ENCODE measurements at places on chromosomes 3 and 15.

- DNase-seq: no peak
These were observed 23.3 kb upstream of the TMOD3 start for GRCh38 chr15:51806123-51806522.

GRCh38 chr3:9617056-9617455 is 32.2 kb upstream of the MTMR14 start:
- no peak for DNase-seq

DNA sequence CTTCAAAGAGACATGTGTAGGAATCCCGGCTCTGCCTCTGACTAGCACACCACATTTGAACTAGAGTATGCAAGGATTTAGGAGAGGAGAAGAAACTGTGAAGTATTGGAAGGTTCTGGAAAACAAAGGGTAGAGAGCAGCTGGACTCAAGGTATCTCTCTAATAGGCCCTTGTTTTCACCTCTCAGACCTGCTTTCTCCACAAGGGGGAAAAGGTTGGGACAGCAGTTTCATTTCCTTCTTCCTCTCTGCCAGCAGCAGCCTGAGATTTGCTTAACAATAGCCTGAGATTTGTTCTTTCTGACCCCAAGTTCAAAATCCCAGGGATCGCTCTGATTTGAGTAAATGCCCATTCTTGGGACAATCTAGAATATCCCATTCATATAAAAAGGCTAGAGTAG is 430.6 kb upstream of the MCTP2 start:
- DNase-seq: no peak

- DNase-seq: peak; percentile 15
These were observed 123.8 kb downstream of the B3GALNT1 start for GRCh38 chr3:160981217-160981938.

- no peak for DNase-seq
These were observed 38.6 kb downstream of the TRIM71 start for GRCh38 chr3:32856355-32856889.

- no peak for DNase-seq
These were observed 521.1 kb downstream of the NR2F2 start for GRCh38 chr15:96851613-96852012.

DNA sequence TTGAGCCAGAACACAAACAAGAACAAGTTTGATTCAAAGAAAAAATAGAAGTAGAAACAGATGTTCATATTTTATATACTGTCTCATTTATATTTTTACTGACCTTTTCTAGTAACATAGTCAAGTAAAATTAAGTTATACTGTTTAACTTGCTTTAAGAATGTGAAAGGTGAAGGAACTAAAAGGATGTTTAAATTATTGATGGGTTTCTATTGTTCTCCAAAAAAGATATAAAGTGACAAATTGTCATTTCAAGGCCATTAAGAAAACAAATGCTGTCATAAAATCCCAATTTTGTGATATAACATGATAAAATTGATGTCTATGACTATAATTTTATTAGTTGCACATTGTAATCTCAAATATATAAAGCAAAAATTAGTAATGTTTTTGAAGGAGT is 7.3 kb downstream of the GPR149 start:
- no peak for DNase-seq

DNA sequence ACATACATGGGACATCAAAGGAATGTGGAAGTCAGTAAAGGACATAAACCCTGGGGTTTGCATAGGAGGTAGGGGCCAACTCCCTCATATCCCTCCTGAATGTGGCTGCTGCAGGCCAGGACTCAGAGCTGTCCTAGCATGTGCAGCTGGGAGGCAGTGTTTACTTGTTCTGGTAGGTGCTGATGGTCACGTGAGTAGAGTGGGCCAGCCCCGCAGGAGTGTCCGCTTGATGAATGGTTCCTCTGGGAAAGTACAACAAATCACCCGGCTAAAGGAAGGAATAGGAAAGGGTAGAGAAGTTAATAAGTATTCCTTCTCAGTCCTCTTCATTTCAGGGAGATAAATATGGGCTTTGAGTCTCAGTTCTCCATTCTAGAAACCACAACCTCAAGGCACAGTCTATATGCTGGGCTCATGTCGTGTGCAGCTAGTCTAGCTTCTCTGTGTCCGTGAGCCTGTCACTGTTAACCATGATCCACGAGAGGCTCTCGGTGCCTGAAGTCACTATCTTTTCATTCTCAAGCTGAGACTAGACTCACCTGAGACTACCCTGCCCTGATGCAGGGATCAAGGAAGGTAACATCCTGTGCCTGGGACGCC is 17.9 kb downstream of the RIOX2 start:
- no peak for DNase-seq

GRCh38 chr3:30107531-30107930 is 498.9 kb upstream of the TGFBR2 start:
- DNase-seq: no peak

GRCh38 chr3:138271189-138271794 is 58.4 kb downstream of the NME9 start:
- no peak for DNase-seq

- no peak for DNase-seq
These were observed 991 bp upstream of the HIGD1A start for GRCh38 chr3:42805141-42805821.

GRCh38 chr3:21100656-21101359 is 650.2 kb downstream of the ZNF385D start:
- no peak for DNase-seq

DNA sequence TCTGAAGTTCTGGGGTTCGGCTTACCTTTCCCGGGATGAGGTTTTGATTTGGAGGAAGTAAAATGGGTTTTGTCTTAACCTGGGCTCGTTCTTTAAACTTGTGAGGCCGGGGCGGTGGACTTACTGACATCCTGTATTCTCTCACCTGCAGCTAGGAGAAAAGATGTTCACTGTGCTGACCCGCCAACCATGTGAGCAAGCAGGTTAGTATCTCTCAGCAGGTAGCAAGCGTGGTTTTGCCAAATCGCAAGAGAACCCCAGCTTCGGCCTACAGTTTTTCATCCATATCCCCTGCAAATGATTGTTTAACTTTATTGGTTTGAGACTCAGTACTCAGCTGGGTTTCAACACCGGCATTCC is 891 bp downstream of the ENTPD3 start:
- no peak for DNase-seq

DNA sequence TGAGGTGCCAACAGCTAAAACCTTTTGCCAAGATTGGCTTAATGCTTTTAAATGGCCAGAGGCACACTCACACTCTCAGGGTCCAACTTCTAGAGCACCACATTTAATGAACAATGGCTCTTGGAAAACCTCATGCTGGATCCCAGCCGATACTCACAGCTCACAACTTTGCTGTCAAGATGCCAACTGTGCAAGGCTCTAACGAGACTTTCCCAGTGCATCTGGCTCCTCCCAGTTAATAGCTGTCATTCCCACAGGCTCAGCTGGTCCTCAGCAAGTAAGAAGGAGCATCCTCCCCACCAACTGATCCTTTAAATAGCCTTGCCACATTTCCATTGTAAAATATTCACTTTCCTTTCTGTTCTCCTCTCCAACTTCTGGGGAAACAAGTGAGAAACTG is 20.3 kb upstream of the FRMD4B start:
- DNase-seq: no peak

DNA sequence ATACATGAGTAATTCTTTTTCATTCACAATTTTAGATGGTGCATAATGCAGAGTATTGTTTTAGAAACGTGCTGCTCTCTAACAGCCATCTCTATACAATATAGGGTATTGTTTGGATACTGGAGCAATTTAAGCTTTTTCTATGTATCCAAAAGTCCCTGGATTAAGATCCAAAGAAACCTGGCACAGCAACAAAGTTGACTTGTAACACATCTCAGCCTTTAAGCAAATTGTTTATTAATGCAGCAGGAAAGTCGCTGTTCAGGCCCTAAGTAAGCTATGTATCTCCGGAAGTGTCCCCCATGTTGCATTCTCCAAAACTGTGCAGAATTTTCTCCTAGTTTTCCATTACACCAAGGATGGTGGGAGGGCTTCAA is 7.3 kb downstream of the VGLL4 start:
- no peak for DNase-seq

GRCh38 chr15:89149501-89150101 is 61.3 kb downstream of the ABHD2 start:
- DNase-seq: no peak

DNA sequence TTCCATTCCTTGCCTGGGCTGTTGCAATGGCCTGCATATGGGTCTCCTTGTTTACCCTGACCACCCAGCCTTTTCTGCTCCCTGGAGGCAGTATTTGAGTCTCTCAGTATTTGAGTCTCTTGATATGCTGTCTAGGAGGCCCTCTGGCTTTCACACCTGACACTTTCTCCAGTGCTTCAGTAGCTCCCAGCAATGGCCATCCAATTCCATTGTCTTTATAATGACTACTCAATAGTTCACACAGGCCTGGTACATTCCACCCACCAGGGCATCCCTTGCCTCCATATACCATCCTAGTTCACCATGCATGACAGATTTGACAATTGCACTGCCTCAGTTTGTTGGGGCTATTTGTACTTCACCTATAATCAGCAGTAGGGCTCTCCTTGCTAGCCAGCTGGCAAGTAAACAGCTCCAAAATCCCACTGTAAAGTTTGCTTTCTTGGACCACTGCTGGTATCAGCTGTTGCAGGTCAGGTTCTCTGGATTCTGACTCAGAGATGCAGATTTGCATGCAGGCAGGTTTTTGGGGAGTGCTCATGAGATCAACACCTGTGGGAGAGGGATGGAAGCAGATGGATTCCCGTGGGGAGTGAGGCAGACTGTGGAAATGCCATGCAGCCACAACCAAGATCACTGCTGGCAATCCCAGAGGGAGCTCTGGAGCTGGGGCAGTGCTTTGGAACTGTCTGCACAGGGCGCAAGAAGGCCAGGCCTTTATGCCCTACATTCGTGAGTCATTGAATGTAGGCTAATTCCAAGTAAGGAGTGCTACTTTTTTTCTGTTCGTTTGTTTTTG is 19.1 kb upstream of the XIRP1 start:
- DNase-seq: no peak

DNA sequence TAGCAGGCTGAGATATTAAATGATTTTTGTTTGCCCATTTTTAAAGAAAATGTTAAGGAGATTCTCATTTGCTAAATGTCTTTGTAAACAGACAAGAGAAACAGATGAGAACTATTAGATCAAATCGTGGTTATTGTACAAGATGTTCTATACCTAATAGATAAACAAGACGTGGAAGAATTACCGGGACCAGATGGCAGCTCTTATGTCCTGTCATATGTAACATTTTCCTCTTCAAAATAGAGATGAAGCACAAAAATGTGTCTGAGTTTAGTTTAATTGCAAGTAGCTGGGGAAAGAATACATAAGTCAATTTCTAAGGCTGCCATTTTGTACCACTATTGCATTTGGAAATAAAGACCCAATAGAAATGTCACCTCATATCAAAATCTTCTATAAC is 553.7 kb downstream of the TUSC7 start:
- no peak for DNase-seq

GRCh38 chr3:33372218-33373081 is 67.8 kb downstream of the UBP1 start:
- peak; percentile 49 for DNase-seq

- no peak for DNase-seq
These were observed 36.2 kb downstream of the MRAS start for GRCh38 chr3:138384531-138384930.

DNA sequence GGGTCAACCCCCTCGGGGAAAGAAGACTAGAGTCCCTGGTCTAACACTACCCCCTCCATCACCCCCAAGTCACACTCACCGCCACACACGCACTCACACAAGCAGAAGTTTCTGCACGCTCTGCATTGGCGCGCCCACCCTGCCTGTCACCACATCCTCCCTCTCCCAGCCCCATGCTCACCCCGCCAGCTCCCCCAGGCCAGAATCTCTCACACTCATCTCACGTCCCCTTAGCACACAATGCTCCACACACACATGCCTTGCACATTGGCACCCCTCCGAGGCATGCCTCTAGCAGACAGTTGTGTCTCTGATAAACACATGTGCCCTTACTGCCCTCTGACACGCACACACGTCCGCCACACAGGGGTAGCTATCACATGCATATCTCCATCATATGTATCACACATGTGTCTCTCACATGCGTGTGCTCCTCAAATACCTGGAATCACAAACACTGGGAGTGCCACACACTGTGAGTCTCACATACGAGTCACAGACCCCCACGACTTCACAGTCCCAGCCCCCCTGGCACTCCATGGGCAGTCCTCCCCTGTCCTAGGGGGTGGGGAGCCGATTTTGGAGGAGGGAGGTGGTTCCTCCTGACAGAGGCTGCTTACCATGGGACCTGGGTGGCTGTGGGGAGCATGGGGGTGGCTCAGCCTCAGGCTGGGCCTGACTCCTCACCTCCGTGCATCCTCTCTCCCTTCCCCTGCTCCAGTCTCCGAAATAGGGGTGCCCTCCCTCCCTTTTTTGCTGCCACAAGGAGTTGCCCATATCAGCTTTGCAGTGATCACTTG is 898 bp downstream of the FBLN2 start:
- DNase-seq: no peak

DNA sequence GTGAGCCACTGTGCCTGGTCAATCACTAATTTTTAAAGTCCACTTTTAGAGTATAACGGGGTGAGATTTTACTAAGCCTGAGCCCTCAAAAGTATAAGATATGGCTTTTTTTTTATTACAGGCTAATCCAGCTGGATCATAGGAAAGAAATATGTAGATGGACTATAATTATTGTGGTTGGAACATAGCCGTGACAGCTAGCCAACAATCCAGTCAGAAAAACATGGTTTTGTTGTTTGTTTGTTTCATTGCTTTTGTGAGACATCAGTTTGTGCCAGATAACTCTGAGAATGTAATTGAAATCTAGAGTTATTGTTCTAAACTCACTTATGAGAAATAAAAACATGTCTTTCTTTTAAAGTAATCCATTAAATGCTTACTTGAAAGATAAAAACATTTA is 37.3 kb upstream of the ATOSA start:
- DNase-seq: no peak

- DNase-seq: no peak
These were observed 9.4 kb upstream of the CAV3 start for GRCh38 chr3:8724108-8724752.

DNA sequence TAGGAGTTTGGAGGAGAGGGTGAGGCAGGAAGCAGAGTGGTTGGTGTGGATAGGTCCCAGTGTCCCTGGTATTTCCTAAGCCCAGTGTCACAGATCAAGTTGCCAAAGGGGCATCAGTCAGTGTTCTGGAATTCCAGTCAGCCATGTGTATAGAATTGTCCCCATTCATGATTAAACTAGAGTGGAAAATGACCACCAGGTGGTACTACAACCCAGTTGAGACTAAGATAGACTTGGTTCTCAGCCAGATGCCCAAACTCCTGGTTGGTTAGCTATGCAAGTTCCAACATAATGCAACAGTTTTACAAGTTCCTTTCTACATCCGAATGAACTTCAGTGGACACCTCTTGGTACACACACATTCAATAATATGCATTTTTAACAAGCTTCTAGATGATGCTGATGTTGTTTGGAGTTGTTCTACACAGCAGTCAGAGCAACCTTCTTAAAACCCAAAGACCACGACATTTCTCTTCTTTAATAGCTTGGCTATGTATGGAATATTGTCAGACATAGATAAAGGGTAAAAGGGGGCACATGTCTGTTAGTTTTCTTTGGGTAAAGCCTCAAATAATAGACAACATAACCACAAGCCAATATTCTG is 8.4 kb upstream of the ATR start:
- DNase-seq: no peak

Data from bone marrow (tissue), 2 donors.